ENCODE measurements at places on chromosomes 2 and 18.

DNA sequence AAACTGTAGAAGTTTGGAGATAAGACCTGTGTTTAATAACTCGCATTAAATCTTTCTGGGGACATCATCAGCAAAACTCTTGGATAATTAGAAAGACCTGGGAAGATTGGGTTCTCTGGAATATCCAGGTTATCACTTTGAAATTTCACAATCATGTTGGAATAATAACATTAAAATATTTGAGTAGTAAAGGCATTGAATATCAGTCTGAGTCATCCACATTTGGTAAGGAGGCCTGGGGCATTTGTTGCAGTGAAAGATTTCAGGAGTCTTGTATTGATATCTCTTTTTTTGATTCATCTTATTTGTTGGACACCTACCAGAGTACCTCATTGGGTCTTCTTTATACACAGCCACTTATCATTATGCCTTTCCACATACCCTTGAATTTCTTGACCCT is 95.9 kb downstream of the EPB41L5 start:
- DNase-seq, result no peak

DNA sequence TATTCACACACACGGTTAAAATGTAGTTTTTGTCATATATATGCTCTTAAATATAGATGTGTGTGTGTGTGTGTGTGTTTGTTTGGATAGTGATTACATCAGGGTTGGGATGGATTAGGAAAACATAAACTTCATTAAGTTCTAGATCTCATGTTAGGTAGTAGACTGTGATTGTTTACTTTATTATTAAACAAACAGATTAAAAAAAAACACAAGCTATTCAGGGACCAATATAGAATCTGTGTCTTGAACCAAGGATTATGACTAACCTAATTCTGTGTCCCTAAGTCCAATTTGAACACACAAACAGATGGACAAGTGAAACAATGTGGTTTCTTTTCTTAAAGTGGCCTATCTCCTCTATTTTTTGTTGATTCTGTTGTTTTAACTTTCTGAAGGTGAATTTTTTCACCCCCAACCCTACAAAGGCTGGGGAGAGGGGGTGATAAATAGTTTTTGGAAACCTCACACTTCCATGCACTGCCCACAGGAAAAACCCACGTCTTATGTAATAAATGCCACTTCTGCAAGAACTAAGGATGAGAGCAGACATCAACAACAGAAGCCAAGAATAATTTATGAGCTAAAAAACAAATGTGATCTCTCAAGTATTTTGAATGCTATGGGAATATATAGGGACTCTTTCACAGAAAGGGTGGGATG is 40.7 kb downstream of the IL1R2 start:
- DNase-seq, result no peak

DNA sequence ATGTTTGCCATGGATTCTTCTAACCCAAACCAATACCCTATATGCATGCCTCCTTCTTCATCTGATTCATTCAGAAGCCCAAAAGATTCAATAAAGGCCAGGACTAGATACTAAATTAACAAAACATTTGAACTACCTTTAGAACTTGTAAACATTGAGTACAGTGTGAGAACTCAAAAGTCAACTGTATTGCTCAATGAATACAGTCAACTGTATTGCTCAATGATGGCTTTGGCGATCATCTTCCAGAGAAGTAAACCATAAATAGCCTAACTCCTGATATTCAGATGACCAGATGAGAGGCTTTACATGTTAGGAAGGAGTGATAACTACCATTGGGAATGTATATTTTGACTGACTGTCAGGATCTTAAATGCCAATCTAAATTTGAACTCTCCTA is 206.5 kb upstream of the ITGA4 start:
- DNase-seq, result no peak

DNA sequence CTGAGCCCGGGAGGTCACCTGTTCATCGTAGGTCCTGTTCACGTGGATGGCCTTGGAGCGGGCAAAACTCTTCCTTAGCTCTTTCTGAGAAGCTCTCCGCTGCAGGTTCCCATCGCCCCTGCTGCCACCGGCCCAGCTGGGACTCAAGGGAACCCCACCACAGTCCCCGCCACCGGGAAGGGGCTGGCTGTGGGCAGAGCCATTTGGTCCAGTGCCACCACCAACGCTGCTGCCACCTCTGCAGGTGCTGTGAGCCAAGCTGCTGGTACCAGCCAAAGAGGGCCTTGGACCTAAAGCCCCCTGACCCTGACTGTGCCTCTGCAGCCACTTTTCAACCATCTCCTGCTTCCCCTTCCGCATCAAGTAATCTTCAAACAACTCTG is 586 bp downstream of the PDE11A start:
- DNase-seq, result no peak

DNA sequence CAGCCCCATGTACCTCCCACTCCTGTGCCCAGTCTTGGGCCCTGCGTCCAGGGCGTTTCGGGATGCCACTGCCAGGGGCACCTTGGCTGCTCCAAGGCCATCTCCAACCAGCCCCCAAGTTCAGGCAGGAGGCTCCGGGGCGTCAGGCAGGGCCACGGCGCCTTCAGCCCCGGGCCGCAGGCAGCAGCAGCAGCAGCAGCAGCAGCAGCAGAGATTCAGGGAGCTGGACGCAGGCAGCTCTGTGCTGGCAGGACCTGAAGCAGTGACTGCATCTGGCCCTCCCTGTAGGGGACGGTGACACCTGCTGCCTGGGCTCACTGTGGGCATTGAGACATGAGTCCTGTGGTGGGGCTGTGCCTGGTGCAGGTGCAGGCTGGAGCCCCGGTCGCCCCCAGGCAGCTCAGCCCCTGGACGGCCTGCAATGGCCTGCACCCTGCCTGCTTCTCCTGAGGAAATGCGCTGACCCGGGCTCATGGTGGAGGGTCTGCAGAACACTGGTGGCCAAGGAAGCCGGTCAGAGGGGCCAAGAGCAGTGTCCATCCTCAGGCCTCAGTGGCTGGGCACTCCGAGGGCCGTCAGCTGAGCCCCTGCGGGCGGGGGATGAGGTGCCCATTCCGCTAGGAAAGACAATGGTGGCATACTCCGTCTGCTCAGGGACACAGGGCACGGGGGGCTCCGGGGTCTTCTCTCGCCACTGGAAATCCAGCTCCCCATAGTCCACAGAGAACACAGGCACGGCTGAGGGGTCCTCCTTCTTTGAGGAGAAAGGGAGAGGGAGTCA is 8.0 kb downstream of the PDCD1 start:
- DNase-seq, result no peak

DNA sequence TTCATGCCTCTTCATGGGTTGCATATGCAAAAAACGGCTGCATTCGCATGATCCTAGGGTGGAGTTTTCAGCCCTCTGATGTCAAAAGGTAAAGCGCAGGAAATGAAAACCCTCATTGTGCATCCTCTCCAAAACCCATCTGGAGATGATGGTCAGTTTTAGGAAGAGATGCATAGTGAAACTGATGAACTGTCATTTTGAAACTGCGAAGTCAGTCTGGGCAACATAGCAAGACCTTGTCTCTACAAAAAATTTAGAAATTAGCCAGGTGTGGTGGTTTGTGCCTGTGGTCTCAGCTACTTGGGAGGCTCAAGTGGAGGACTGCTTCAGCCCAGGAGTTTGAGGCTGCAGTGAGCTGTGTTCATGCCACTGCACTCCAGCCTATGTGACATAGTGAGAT is 2.5 kb upstream of the TTLL4 start:
- peak; percentile 32 for DNase-seq

DNA sequence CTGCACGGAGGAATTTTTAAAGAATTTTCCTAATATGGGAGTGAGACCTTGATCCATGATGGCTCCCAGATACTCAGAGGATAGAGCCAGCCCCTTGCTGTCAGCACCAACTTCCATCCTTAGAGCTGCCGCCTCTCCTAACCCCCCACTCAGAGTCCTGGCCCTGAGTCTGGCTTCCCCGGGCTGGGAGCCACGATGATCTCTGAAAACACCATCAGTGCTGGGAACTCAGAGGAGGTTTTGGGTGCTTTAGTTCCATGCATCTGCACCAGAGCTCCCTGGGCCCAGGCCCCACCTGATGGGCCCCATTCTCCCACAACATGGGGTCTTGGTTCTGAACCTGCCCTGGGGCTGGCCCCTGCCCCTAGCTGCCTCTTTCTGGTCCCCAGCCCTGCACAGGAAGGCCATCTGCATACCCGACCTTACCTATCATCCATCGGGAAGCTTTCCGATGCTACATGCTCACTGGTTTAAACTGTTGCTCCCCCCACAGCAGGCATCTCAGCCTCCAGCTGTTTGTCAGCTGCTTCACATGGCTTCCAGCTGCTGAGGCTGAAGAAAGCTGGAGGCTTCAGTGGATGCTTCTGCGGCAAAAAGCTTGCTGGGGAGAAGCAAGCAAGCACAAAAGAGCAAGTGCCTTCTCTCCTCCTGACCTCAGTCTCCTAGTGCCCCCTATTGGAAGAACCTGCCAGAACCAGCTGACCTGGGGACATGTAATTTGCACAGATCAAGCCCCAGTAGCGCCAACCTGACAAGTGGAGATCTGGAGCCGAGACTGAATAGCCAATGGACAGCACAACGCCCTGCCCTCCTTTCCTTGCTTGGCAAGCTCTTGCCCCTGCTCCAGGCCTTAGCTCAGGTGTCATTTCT is 24.2 kb upstream of the RHOB start:
- DNase-seq, result no peak

- DNase-seq, result no peak
Measured at GRCh38 chr18:74518456-74519295, 15.6 kb upstream of the CNDP1 start.

DNA sequence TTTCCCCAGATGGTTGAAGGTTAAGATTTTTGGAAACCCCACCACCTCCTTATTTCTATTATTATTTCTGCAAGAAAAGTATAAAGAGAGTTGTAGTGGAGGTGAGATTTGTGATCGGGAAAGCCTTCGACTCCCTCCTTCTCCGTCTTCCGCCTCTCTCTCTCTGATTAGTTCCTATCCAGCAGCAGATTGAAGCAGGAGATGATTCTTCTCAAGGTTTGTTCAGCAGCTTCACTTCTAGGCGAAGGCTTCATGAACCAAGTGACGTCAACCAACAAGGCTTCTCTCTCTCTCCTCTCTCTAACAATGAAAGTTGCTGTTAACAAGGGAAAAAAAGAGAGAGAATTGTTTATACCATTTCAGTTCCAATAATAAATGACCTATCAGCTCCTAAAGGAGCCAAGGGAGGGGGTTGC is at the start of gene BAZ2B:
Gene BAZ2B, minus strand, starts transcription at position 263 of the 416 bp plus-strand sequence. CDS start 137,829 bp downstream, outside the sequence.
- peak; percentile 4 for DNase-seq

GRCh38 chr2:46211461-46211860 is 85.7 kb upstream of the EPAS1 start:
- DNase-seq, result no peak

DNA sequence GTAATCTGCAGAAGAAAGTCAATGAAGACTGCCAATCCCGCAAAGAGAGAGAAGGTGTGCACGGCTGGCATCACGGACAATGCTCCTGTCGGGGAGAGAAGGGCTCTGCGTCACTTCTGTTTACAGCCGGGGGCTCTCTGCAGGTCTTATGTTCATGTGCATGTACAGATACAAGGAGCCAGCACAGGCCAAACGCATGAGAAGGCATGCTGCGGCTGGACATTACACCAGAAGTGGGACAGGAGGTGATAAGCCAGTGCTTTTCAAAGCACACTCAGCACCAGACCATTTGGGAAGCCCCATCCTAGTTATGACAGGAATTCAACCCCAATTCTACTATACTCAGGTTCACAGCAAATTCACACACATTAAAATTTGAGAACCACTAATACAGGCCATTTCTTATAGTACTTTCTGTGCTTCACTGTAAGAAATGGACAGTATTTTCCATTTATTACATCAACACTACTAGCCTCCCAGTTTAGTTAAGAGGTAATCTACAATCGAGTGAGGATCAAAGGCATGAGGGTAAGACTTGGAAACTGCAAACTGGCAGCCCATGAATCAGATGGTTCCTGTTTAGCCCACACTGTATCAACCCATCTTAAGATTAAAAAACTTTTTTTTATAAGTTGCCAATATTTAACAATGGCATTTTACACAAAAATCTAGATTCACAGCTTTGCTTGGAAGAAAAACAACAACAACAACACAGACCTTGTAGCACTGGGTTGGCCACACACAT is 38.2 kb downstream of the RMC1 start:
- no peak for DNase-seq

GRCh38 chr2:45494275-45494977 is 116.6 kb downstream of the SRBD1 start:
- DNase-seq, result no peak

GRCh38 chr2:36493306-36493705 is 104.7 kb downstream of the FEZ2 start:
- no peak for DNase-seq

- no peak for DNase-seq
Measured at GRCh38 chr2:105397025-105397722, 1.7 kb downstream of the FHL2 start.

- no peak for DNase-seq
Measured at GRCh38 chr2:29401994-29402393, 286.8 kb downstream of the CLIP4 start.

- DNase-seq, result no peak
Measured at GRCh38 chr2:232324778-232325177, 53.8 kb upstream of the ALPP start.

DNA sequence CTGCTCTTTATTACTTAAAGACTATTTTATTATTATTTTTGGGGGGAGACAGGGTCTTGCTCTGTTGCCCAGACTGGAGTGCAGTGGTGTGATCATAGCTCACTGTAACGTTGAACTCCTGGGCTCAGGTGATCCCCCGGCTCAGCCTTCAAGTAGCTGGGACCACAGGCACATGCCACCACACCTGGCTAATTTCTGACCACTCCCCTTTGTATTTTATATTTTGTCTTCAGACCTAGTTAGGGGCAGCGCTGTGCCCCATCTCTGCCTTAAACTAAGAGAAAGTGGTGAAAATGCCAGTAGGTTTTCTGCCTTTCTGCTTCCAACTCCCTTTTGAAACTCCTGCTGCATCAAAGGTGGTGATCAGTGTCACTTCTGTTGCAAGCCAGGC is 82.5 kb downstream of the LPIN1 start:
- DNase-seq, result no peak

GRCh38 chr2:134630504-134631159 is 88.2 kb downstream of the TMEM163 start:
- no peak for DNase-seq

DNA sequence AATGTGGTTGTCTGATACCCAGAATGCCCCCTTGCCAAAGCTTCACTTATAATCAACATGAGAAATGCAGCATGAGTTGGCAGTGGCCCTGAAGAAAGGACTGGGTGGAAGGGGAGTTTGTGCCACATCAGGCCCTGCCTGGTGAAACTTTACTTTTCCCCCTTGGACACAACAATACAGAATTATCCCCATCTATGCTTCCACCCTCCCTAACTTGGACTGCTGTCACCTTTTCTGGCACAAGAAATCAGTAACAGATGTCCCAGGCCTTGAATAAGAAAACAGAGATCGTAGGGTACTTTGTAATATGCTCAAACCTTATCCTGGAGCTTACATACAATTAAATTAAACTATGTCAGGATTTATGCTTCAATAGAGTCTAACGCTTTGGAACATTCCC is 128.9 kb upstream of the SATB2 start:
- no peak for DNase-seq

GRCh38 chr2:239747274-239747673 is 277.9 kb downstream of the NDUFA10 start:
- no peak for DNase-seq

DNA sequence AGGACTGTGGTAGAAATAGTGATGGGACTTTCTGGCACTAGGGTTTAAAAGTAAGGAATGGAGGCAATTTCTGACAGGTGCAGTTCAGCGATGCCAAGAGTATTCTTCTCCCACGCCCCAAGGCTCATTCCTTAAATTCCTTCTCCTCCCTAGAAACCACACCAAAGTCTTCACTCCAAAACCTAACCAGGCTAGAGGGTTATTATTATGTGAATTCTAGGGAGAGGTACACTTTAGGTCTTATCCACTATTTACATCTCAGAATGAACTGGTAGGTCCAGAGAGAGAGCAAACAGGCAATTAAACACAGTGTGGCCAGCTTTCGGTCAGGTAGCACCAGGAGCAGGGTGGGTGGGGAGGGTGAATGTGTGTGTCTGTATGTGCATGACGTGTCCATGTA is 11.4 kb downstream of the IL1F10 start:
- no peak for DNase-seq

Data from GM19239 (cell line).